NCI-H2171 treated with DMSO at 0.1 percent for 48 hours (cell line): ENCODE measurements at places on chromosomes 11 and 22.
A peak's percentile ranks its signal among the peaks of the same experiment; 100 is the strongest.

GRCh38 chr11:45936511-45937054 lies 14.1 kb downstream of the LARGE2 start:
- no peak for DNase-seq

GRCh38 chr11:46346886-46347636 lies at the start of gene DGKZ:
DGKZ (plus strand) TSS chr11:46347463; CDS start chr11:46347660, 197 bp downstream.
- DNase-seq: peak; percentile 88

DNA sequence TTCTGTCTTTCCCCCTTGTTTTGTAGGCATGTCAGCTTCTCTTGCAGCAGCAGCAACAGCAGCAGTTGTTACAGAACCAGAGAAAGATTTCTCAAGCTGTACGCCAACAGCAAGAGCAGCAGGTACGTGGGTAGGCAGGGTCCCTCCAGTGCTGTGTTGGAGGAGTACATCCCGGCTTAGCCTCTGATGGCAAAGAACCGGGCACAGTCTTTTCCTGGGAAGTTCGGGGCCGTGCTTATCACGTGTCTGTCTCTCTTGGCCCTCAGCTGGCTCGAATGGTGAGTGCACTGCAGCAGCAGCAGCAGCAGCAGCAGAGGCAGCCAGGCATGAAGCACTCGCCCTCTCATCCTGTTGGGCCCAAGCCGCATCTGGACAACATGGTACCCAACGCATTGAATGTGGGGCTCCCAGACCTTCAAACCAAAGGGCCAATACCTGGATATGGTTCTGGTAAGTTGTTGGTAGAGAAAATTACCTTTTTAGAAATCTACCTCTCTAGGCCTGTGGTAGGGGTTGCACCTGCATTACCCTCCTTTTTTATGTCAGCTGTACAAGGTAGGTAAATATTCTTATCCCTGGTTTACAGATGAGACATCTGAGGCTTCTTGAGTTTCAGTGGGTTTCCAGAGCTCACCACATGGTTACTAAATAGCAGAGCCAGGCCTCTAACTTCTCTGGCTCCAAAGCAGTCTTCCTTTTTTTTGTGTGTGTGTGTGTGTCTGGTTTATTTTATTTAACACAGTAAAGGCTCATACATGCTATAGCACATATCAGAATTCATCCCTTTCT lies 45.2 kb upstream of the ADSL start:
- no peak for DNase-seq

- DNase-seq: no peak
These were observed 1.1 kb downstream of the SLC43A3 start for GRCh38 chr11:57425565-57426438.

DNA sequence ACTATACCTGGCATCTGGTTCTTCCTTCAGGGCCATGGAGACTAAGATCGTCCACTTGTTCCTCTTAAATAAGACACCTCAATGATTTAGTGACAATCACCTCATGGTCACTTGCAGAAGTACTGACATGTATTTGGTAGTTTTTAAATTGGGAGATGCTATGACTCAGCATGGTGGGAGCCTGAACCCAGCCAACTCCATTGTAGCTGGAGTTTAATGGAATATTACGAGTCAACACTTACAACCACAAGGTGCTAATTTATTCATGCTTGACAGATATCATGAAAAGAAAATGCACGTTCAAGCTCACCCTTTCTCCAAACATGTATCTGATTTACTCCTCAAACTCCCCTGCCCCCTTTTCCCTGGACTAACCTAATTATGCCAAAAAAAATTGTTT lies 16.6 kb upstream of the APOL3 start:
- no peak for DNase-seq

DNA sequence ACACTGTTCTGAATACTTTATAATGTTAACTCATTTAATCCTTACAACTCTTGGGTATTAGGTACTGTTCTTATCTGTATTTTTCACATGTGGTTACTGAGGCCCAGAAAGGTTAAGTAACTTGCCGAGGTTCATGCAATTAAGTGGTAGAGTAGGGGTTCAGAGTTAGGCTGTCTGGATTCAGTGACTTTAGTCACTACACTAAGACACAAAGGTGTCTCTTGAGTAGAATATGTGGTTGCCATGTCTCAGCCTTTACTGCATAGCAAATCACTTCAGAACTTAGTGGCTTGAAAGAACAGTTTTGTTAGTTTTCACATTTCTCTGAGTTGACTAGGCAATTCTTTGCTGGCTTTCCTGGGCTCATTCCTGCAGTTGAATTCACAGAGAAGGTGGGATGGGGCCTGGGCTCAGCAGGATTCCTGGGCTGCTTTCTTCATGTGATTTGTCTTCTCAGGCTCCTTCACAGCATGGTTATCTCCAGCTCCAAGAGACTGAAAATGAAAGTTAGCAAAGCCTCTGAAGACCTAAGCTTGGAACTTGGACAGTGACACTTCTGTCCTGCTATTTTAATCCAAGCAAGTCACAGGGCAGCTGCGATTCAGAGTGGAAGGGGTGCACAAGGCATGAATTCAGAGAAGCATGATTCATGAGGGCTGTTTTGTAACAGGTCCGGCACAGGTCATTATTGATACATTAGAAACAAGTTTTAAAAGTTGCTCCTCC lies 68.3 kb downstream of the SPECC1L start:
- no peak for DNase-seq

DNA sequence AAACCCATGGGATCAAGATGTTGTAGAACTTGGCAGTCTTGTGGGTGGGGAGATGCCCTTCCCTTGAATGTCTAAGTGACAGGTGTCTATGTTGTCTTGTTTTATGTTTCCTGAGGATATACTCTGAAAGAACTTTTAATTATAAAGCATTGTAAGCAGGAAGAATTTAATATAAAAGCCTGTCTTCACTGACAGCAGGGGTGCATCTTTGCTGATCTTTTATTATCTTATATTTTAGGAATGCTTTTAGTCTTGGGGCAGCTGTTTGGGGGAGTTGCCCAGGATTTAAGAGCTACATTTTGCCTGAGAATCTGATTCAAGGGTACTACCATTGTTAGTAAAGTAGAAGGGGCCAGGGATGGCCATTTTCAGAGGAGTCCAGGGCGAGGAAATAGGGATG lies 43.4 kb downstream of the IRAG1 start:
- no peak for DNase-seq
